ENCODE measurements at places on chromosomes 12 and 14.

DNA sequence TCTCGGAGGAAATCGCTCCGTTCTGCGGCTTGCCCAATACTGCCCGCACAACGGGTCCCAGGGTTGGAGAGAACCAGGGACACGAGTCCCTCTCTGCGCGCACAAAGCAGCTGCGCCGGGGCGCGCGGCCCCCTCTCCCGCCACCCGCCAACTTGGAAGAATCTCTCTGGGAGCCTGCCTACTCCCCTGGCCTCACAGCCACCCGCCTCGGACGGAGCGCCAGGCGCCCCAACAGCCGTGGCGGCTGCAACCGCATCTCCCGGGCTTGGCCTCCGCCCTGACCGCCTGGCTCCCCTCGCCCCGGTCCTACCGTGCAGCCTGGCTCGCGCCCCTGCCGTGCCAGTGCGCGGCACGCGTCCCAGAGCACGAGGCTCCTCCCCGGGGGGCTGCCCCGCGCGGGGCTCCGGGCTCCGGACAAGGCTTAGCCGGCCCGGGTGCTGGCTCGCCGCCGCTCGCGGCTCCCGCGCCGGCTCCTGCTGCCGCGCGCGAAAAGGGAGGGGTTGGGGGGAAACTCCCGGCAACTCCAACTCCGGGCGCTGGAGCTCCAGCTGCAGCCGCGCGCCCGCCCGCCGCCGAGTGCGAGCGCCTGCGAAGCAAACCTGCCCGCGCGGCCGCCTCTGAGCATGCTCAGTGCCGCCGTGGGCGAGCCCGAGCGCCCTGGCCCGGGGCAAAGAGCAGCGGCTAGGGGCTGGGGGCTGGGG is at the start of gene STXBP6:
STXBP6 (minus strand) TSS at position 580 of the 701 bp plus-strand sequence. CDS start 75,329 bp downstream, outside the sequence.
- DNase-seq = no peak

DNA sequence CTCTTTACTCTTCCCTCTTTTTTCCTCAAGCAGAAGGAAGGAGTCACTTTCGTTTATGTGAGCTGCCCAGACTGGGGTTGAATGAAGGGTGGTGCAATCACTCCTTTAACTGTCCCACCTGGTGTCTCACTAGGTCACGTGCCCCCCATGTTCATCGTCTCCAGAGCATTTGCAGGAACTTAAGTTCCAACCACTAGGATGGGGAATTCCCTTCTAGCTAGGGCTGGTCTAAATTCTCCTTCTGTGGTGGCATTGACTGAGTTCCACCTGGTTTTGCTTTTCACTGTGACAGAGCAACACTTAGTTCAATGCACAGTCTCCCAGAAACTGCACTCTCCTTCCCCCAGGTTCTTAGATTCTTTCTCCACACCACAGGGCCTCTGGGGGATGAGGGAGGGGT is 9.5 kb downstream of the FANCM start:
- DNase-seq = no peak

- DNase-seq = no peak
These were observed 49.6 kb downstream of the CMKLR1 start for GRCh38 chr12:108289350-108290161.

DNA sequence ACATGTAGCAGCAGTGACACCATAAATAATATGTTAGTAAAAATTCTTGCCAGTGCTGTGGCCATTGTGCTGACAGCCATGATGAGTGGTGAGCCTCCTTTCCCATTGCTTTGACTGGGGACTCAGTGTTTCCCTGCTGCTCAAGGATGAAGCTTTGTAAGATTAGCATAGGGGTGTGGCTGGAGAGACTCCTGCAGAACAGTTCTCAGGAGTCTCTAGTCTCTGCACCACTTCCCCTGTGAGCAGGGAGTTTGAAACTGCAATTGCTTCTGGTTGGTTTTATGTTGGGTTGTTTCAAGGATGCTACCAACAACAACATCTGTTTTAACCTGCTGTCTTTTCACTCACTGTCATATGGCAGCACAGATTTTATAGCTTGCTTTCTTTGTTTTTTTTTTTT is 41.4 kb downstream of the ZC3H14 start:
- no peak for DNase-seq

DNA sequence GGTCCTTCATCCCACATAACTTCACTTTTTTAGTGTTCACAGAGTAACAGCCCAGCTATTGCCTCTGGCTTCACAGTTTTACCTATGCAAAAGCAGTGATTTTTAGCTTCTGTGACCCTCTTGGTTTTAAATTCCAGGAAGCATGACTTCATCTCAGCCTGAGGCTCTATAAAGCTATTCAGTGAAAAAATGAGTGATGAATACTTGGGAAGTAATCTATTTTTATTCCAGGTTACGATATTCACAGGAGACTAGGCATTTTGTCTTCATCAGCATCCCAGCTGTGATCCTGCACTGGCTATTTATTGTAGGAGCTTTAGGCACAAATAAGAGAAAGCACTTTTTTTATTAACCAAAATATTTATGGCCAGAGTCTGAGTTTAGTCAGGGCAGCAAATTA is 164.8 kb downstream of the SNAPC1 start:
- no peak for DNase-seq

- DNase-seq = no peak
These were observed 103.7 kb downstream of the SRGAP1 start for GRCh38 chr12:63948211-63948610.

DNA sequence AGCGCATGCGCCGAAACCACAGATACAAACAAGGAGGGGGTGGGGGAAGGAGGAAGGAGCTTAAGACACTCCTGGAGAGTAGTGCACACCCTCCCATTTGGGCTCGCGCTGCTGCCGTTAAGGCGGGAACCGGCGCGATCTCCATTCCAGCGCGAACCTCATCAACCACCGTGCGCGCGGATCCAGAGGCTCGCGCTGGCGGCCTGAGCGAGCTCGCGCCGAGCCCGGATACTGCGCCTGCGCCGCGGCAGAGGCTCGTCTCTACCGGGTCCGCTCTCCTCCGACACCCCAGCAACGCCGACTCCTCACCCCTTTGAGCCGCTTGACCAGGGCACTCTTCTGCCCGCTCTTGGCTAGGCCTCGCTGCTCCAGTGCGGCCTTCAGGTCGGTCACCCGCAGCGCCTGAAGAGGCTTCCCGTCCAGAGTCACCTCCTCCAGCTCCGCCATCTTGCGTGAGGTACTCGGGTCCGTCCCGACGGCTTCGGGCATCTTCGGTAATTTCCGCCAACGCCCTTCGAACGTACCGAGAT is at the start of gene ACIN1:
ACIN1 (minus strand) TSS at position 471 of the 530 bp plus-strand sequence; CDS start at position 447, 24 bp downstream.
- DNase-seq = peak; percentile 94

DNA sequence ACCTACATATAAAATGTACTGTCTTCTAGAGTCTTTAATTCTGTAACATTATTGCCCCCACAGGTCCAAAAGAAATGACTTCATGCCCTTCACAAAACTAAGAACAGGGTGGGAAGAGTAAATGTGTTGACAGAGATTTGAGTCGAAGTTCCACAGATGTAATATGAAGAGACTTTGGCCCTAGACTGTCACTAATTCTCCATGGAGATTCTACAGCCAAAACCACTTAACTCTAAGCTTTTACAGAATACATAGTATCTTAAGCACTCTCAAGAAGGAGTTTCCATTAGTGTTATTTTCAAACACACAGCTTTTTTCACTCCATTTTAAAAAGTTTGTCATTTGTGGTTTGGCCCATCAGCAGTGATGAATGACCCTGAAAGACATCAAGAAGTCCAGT is 56.3 kb downstream of the ABCC9 start:
- no peak for DNase-seq

Measured in OCI-LY7 (cell line).